B cell (primary cell): ENCODE measurements at places on chromosomes 16 and 17.

- DNase-seq, result no peak
Observed at GRCh38 chr17:40664582-40665333, at the start of gene KRT222. Gene KRT222 (minus strand): TSS chr17:40665177. CDS start chr17:40665099, 78 bp downstream.

DNA sequence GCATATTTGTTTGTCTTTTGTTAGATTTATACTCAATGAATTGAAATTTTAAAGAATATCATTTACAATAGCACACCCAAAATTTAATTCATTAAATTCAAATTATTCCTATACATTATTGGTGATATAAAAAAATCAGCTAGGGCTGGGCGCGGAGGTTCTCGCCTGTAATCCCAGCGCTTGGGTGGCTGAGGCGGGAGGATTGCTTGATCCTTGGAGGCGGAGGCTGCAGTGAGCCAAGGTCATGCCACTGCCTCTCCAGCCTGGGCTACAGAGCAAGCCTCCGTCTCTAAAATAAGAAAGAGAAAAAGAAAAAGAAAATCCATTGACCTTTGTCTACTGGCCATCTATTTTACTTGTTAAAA, 4.5 kb upstream of the PRDM7 start:
- DNase-seq, result no peak

- no peak for DNase-seq
Observed at GRCh38 chr17:13957636-13958035, 111.7 kb upstream of the COX10 start.

DNA sequence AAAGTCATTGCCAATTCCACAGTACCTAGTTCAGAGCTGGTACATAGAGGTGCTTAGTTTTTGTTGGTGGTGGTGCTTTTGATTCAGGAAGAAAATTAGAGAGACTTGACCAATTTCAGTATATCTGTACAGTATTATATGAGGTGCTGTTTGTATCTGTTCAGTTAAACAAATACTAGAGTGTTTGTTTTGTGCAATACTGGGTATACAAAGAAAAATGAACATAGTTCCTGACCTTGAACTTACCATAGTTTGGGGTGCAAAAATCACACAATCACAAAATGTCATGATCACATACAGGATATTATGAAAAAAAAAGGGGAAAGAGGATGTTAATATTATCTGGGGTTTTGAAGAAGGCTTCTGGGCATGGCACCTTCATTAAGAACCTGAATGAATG, 39.8 kb upstream of the GOT2 start:
- no peak for DNase-seq

GRCh38 chr16:58430718-58431117, 38.4 kb downstream of the GINS3 start:
- no peak for DNase-seq

DNA sequence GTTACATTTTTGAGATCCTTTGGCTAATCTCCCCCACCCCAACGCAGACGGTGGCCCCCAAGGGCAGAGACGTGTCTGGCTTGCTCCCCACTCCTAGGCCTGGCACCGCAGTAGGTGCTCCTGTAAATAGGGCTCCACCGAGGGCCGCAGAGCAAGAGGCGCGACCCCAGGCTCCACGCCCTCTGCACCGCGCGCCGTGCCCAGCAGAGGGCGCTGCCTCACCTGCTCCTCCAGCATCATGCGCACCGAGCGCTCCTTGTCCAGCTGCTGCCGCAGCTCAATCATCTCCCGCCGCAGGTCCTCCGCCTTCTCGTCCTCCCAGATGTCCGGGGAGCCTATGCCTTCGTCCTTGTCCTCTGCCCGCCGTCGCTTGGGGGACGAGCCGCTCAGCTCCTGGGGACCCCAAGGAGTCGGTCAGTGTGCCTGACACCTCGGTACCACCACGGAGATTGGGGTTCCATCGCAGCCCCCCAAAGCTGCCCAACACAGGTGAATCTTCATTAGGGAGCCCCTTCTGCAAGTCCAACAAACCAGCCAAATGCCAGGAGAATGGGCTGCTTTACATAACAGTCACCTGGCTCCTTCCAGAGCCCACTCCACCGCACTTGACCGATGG, 11.2 kb downstream of the TFAP4 start:
- no peak for DNase-seq

- DNase-seq, result no peak
Observed at GRCh38 chr17:45162025-45162687, 481 bp downstream of the HEXIM2 start.

GRCh38 chr17:77321649-77322513, 181.1 kb downstream of the SEC14L1 start:
- no peak for DNase-seq

DNA sequence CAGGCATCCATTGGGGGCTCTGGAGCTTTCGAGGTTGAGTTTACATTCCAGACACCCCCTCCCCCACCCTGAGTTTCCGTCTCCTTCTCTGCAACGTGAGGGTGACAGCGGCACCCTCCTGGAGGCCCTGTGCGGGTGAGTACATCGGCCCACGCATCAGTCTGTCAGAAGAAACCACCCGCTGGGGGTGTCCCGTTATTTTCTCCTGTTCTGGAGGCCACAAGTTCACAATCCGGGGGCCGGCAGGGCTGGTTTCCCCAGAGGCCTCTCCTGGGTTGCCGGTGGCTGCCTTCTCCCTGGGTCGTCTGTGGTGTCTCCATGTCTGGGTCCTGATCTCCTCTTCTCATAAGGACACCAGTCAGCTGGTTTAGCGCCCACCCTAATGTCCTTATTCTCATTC, 35.7 kb downstream of the GSE1 start:
- DNase-seq, result no peak

GRCh38 chr16:49469930-49470451, 96.4 kb downstream of the C16orf78 start:
- DNase-seq, result no peak

- DNase-seq, result peak; percentile 95
Observed at GRCh38 chr17:50148226-50149090, 2.0 kb downstream of the PPP1R9B start.

- no peak for DNase-seq
Observed at GRCh38 chr16:48052731-48053417, 102.9 kb downstream of the ABCC12 start.

- no peak for DNase-seq
Observed at GRCh38 chr17:34412965-34413441, 50.0 kb upstream of the CCL1 start.

DNA sequence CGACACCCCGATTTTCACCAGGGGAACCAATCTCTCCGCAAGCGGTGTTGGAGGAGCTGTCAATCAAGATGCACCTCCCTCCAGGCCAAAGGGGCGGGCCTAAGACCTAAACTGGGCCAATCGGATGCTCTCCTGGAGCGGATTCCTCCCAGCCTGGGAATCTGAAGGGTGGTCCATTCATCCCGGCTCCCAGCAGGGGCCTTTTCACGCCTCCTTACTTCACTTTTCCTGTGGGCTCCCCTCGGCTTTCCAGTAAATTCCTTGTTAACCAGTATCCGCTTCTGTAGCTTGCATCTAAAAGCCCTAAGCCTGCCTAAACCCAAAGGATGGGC, 17.1 kb downstream of the C16orf74 start:
- DNase-seq, result no peak

DNA sequence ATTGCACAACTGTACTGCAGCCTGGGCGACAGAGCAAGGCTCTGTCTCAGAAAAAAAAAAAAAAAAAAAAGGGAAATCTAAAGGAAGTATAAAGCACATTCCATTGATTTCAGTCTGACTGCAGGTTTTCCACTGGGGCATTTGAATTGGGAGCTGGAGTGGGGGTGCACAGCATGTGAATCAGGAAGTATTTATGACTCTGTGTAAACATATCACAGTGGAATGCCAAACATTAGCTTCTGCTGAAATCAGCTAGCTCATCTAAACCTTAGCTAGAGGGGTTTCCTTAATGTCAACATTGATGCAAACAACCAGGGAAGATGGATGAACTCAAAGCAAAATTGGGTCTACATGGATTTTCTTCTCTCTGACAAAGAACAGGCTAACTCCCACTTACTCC, 641.0 kb upstream of the EEF2KMT start:
- DNase-seq, result no peak

DNA sequence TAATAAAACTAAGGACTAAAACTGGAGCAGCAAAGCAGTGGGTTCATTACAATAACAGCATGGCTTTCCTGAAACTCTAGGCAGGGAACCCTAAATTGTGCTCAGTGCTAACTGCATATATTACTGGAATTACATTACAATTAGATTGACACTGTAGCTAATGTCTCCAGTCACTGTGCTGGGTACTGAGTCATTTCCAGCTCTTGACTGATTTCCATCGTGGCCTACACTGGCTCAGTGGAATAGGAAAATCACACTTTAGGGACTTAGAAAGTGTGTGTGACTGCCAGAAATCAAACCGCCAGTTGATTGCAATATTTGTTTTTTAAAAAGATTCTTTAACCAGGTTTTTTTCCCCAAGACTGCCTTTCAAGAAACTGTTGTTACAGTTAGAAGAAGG, 1447.4 kb upstream of the GOT2 start:
- no peak for DNase-seq

DNA sequence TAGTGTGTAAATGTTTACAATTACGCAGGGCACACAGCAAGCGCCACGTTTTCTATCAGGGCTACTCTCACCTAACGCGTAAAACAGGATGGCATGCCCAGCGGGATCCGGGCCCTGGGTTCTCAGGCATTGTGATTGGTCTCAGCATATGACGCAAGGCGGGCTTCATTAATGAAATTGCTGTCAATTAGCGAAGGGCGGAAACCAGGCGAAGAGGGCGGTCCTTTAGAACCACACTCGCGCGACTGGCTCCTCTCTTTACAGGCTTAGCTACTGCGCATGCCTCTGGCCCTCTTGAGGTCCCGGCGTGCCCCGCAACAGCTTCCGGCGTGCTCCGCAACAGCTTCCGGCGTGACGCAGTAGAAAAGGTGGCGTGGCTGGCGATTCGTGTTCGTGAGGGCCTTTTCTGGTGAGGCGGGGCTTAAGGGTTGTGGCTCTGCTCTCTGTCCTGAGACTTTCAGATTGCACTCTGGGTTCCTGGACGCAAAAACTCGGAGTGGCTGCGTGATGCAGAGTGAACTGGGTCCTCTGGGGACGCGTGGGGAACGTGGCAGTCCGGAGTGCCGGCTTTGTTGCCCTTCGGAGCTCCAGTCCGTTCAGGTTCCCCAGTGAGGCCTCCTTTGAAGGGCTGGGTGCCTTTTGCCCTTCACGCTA, 9.2 kb downstream of the OR2C1 start:
- peak; percentile 92 for DNase-seq

GRCh38 chr17:31321481-31321880, at the start of gene EVI2A:
Gene EVI2A (minus strand): TSS chr17:31321622. CDS start chr17:31319013, 2,609 bp downstream.
- DNase-seq, result peak; percentile 81

GRCh38 chr17:78144147-78144719, 2.0 kb upstream of the C17orf99 start:
- peak; percentile 43 for DNase-seq

DNA sequence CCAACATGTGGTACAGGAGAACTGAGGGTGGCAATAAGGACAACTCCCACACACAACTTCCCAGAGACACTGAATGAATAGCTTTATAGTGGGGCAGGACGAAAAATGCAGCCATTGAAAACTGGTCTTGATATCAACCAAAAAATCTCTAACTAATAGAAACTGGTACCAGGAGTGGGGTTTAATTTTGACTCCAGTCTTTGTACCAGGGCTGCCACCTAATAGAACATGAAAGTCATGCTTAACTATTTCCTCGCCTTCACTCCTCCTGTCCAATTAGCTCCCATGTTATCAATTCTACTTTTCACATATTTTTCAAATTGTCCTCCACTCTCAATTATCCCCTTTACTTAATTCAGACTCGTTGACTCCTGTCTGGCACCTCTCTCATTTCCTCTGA, 192.0 kb upstream of the ERCC4 start:
- no peak for DNase-seq

- no peak for DNase-seq
Observed at GRCh38 chr17:32697728-32698625, 178.9 kb downstream of the MYO1D start.

- no peak for DNase-seq
Observed at GRCh38 chr17:47705536-47706530, 11.9 kb downstream of the TBKBP1 start.

- DNase-seq, result no peak
Observed at GRCh38 chr17:77378318-77379064, 237.7 kb downstream of the SEC14L1 start.

GRCh38 chr16:57471852-57472664, 9.6 kb downstream of the POLR2C start:
- no peak for DNase-seq

- no peak for DNase-seq
Observed at GRCh38 chr17:27905447-27906225, 12.5 kb upstream of the LYRM9 start.

DNA sequence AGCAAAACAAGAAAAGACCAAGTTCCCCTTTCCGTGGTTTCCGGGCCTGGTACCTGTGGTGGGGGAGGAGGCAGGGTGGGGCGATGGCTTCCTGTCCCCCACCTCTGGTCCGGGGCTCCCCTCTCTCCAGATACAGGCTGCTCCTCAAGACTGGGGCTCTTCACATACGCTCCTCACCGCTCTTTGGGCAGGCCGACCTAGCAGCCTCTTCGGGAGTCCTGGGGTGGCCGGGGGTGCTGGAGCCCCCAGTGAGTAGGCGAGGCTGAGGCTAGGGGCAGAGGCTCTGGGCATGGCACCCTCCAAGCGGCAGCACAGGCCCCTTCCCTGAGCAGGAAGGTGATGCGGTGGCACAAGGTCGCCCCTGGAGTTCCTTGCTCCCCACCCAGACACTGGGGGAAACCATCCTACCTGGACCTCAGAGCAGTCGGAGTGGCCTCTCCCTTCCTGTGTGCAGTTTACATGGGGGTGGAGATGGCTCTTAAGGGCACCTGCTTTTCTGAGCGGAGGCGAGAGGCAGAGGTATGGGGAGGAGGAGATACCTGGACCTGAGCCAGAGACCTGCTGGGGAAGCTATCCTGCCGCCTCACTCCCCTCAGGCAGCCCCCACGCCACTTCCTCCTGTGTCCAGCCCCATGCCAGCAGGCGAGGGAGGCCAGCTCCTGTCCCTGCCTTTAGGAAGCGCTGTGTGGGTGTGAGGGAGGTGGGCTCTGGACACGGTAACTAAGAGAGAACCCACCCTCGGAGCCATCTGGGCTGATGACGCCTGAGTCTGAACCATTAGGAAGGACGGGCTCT, 891 bp downstream of the CORO1A start:
- peak; percentile 92 for DNase-seq

DNA sequence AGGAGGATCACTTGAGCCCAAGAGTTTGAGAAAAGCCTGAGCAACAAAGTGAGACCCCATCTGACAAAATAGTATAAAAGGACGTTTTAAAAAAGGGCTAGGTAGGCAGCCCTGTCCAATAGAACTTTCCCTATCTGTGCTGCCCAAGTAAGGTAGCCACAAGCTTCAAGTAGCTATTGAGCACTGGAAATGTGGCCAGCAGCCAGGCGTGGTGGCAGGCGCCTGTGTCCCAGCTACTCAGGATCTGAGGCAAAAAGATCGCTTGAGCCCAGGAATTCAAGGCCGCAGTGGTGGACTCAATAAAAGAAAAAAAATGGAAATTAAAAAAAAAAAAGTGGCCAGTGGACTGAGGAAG, 1.5 kb upstream of the NQO1 start:
- DNase-seq, result no peak

DNA sequence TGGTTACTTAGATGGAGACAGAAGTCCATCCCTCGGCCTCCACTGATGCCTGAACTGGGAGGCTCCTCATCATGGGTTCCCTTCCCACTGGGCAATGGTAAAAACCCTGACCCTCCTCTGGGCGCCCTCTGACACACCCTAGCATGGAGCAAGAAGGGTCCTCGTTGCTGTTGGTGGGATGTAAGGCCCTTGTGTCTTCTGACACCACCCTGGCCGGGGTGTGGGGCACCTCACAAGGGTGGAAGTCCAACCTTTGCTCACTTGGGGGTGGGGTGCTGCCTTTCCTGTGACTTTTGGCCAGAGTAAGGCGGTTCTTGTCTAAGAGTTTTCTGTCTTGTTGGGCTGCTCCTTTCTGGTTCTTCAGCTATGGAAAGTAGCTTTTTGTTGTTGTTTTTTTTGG, 28.7 kb downstream of the MPRIP start:
- DNase-seq, result no peak
